ENCODE measurements at places on chromosomes 4 and X. TPM values are rescaled to one million over a fixed set of nuclear protein-coding genes. Genes with fewer than 3 reads are reported as not detected.

- no peak for DNase-seq
These were observed 184.7 kb downstream of the TMA16 start for GRCh38 chr4:163679189-163679588.

- DNase-seq, result no peak
These were observed 57.0 kb downstream of the PLAC1 start for GRCh38 chrX:134601240-134601765.

GRCh38 chr4:86129546-86129945 is 230.3 kb downstream of the MAPK10 start:
- DNase-seq, result no peak

DNA sequence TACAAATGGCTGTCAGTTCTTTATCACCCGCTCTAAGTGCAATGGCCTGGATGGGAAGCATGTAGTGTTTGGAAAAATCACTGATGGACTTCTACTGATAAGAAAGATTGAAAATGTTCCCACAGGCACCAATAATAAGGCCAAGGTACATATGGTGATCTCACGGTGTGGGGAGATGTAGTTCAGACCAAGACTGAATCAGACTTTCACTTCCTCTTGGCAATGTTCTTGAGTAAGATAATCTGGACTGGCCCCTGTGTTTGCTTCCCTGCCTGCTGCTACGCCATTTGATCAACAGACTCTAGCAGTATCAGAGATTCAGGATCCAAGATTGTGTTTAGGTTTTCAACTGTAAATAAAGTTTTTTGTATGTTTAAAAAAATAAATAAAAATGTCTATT is 682.2 kb upstream of the AMOT start:
- DNase-seq, result no peak

DNA sequence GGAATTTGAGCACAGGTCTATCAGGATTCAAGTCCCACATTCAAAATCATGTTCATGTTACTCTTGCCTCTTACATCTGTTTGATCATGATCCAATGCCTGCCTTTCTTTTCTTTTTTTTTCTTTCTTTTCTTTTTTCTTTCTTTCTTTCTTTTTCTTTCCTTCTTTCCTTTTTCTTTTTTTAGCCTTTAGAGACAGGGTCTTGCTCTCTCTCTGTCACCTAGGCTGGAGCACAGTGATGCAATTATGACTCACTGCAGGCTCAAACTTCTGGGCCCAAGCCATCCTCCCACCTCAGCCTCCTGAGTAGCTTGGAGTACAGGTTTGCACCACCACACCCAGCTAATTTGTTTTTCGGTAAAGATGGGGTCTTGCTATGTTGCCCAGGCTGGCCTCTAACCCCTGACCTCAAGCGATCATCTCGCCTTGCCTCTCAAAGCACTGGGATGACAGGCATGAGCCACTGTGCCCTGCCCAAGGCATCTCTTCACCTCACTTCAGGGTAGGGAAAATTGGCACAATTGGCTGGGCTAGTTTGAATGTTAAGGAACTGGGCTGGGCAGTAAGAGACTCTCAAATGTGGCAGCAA is 359.2 kb downstream of the FBXW7 start:
- DNase-seq, result no peak

GRCh38 chr4:98482847-98483806 is 175.3 kb downstream of the TSPAN5 start:
- DNase-seq, result no peak

GRCh38 chr4:67499799-67500198 is 45.5 kb downstream of the CENPC start:
- DNase-seq, result no peak

DNA sequence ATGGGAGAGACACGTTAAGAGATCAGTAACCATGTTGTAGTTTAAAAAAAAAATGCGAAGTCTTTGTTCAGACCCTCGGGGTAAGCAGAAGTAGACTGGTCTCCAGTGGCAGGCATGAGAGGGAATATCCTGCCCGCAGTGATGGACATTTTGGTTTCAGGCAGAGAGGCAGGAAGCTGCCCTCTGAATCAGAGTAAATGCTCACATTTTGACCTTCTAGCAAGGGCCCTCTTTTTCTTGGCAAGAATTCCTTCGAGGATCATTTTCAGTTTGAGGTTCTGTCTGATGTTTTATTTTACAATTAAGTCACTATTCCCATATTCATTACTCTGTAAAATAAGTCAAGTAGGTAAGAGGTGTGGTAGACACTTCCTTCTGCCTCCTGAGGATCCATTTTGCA is 28.4 kb downstream of the SORBS2 start:
- DNase-seq, result no peak

DNA sequence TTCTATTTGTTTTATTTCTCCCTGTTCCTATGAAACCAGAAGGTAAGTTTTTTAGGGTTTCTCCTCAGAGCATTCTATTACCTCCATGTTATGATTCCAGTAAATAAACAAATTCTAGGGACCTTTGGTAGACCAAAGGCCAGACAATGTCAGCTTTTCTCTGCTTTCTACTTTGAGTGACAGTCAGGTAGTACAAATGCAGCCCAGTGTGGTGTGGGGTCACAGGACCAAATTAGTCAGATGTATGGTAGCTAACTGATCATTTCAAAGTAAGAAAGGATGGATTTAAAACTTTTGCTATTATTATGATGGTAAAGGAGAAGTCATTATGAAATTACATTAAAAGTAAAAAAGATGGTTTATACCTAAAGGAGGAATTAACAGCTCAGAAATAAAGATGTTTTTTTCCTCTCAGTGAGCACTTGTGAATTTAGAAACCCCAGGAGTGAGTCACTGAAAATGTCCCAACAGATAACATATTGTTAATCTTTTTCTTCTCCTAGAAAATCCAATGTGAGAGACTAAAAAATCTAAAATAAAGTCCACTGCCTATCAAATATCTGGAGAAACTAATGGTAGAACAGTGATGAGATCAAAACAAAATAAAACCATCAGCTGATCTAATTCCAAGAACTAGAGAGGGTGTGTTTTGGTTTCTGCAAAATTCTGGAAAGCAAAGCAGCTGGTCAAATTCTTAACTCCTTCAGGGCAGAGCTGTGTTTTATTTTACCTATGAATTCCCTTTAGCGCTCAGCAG is 16.6 kb upstream of the KLHL2 start:
- DNase-seq, result no peak

GRCh38 chr4:77905651-77906263 is 43.1 kb downstream of the MRPL1 start:
- no peak for DNase-seq

GRCh38 chr4:38563707-38564495 is 100.1 kb upstream of the KLF3 start:
- no peak for DNase-seq

- DNase-seq, result no peak
These were observed 1001.2 kb downstream of the STIM2 start for GRCh38 chr4:27861802-27862201.

GRCh38 chr4:117428536-117428935 is 343.2 kb upstream of the TRAM1L1 start:
- DNase-seq, result no peak

GRCh38 chrX:46580613-46581012 is 7.0 kb downstream of the CHST7 start:
- no peak for DNase-seq

GRCh38 chr4:38785901-38786402 is 3.2 kb upstream of the TLR10 start:
- no peak for DNase-seq

DNA sequence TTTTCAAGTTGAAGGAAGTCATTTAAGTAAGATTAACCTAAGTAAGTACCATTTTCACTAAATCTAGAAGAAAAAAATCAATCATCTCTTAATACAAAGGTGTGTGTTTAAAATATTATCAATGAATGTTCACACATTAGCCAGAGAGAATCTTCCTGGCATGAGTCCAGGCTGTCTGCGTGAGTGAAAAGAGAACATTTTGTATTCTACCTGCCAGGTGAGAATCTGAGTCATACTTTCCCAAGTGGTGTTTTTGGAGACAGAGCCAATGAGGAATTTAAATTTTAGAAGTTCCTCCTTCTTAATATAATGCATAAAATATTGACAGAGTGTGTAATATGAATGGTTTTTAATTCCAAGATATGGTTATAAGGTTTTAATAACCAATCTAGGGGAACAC is 371.8 kb upstream of the NR3C2 start:
- no peak for DNase-seq

GRCh38 chr4:83686166-83686565 is 150.3 kb downstream of the GPAT3 start:
- no peak for DNase-seq

DNA sequence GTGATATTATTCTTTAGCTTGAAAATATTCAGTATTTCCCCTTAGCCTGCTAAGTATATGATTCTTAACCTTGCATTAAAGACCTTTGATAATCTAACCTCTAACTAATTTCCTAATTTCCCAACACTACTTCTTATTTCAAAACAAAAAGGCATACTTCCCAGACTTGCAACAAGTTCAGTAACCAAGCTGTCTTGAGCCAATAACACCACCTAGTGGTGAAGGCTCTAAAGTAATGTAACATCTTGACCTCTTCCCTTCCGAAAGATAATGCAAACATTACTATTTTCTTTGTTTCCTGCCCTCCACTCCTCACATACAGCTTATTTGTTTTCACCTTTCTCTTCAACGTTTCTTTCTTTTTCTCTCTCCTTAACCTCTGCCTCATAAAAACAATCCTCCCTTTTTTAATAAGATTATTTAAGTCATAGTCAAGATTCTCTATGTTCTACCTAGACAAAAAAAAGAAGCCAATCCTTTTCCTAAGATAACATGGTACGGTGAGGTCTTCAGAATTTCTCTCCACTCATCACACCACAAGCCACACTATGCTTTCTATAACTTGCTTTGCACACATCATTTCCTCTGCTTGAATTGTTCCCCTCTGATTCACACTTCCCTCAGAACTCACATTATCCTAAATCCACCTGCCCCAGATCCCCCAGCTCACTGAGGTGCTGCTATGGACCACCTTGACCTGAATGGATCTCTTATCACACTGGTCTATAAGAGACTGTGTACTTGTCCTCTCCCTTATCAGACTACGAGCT is 3.5 kb downstream of the FAT1 start:
- DNase-seq, result no peak

DNA sequence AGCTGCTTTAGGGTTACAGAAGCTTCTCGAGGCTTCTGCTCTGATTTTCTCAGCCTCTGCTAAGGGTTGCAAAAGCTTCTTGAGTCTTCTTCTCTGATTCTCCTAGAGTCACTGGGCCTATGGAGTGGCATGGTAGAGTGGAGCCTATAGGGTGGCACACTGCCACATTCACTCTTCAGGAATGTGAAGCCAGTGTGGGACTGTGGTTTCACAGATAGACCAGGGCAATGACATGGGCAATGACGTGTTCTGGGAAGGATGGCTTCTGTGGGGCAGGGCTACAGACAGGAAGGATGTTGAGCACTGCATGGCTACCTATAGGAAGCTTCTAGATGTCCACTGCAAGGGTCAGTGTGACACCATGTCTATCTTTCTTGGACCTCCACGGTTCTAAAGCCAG is 11.0 kb upstream of the MAMLD1 start:
- DNase-seq, result no peak

DNA sequence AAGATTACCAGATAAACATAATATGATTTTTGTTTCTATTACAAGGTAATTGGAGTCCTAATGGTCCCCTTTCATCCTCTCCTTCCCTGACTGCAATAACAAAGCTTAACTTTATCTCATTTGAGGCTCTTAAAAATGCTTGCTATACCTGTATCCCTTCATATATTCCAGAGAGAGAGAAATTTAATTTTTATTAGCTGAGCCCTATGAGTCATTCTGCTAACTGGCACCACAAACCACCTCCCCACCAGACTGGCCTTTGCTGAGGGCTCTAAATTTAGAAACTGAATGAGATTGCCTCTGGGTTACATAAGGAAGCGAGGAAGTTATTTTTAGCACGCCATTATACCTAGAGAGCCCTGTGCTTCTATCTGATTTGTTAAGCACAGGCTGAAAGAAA is 27.4 kb downstream of the CBLL2 start:
- no peak for DNase-seq

GRCh38 chr4:77697860-77698590 is 92.4 kb downstream of the CXCL13 start:
- DNase-seq, result peak; percentile 54

GRCh38 chr4:12409507-12410190 is 981.0 kb upstream of the HS3ST1 start:
- no peak for DNase-seq

DNA sequence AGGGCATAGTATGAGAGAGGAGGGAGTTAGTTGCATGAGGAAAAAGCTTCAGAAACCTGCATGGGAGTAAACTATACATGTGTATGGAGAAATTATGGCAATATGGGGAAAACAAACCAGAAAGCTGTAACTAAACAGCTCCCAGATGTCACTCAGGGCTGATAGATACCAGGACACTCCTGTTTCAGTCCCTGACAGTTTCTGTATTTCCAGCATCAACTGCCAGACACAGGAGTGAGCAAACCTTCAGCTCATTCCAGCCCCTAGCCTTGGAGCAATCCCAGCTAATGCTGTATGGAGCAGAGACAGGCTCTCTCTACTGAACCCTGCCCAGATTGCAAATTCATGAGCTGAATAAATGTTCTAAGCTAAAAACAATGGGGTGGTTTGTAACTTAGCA is 382.9 kb upstream of the MAGEB18 start:
- DNase-seq, result no peak

The BEND2 gene
- total RNA-seq, result not detected

The MAGED1 gene
- total RNA-seq, result 76.1 TPM

The RPS6KA6 gene
- 11.6 TPM for total RNA-seq

The CCNB3 gene
- total RNA-seq, result 0.43 TPM

The KLHL4 gene
- total RNA-seq, result 0.34 TPM

The SCLT1 gene
- 11.0 TPM for total RNA-seq

The IL2RG gene
- 98.7 TPM for total RNA-seq

The DUSP9 gene
- total RNA-seq, result not detected

The MAGEE2 gene
- not detected for total RNA-seq

The AMTN gene
- not detected for total RNA-seq

The FREM3 gene
- not detected for total RNA-seq

The DAPP1 gene
- 2.0 TPM for total RNA-seq

The RXFP1 gene
- total RNA-seq, result 0.28 TPM

All from left colon (tissue), 2 donors.